ENCODE measurements at places on chromosomes 12 and 14. TPM values are rescaled to one million over a fixed set of nuclear protein-coding genes. Genes with fewer than 3 reads are reported as not detected.

DNA sequence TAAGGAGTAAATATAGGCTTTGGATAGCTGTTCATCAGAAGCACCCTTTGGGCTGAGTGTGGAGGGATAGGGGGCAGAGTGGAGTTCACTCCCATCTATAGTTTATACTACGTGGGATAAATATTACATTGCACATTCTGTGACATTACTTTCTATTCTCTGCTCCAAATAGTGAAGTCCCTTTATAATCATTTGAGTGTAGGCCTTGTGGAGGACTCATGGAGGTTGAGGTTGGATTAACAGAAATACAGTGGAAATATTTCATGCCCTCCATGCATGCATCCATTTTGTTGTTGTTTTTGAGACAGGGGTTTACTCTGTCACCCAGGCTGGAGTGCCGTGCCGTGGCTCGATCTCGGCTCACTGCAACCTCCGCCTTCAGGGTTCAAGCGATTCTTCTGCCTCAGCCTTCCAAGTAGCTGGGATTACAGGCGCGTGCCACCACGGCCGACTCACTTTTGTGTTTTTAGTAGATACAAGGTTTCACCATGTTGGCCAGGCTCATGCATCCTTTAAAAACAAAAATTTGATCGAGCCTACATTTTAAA is 1.4 kb downstream of the CHPT1 start:
- DNase-seq = no peak

GRCh38 chr12:27213830-27214787 is 30.0 kb upstream of the STK38L start:
- DNase-seq = peak; percentile 72

DNA sequence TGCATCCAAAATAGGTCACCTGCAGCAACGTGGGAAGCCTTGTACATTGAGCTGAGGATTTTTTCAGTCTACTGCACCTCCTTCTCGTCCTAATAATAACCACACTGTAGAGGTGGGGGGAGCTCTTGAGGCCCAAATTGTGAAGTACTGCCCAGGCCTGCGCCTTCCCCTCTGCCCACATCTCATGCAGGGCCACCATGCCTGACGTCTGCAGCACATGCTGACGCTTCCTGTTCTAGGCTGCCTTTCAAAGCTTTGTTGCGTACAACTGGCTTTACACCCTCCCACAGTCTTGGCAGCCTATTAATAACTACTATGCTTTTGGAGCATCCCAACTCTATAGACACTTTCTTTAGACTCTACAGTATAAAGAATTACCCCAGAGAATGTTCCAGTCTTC is 26.5 kb upstream of the TTC7B start:
- DNase-seq = peak; percentile 35

DNA sequence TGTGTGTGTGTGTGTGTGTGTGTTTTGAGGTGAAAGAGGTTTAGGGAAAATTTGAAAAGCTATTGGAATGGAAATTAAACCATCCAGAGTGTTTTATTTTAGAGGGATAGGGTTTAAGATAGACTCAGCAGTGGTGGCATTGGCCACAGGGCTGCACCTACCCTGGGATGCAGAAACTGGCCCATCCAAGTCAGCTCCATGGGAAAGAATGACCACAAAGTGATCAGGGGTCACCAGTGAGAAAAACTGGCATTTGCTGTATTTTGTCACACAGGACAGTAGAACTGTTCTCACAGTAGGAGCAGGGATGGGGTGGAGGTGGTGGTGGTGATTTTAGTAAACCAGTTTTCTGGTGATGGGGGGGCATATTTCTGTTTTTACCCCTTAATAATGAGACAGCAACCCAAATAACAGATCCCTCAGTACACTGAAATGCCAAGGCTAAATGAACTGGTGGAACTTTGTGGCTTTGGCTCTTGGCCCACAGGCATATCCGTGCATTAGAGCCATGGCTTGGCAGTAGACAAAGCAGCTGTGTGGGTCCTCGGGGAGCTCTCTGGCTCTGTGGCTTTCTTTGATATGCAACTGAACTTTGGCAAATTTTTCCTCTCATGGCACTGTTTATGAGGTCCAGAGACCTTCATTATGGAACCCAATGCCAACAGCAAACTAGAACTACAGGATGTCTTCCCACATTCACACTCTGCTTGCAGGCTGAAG is 348.3 kb downstream of the ZFP36L1 start:
- DNase-seq = peak; percentile 72

GRCh38 chr12:110791589-110791988 is 48.9 kb upstream of the PPP1CC start:
- no peak for DNase-seq

DNA sequence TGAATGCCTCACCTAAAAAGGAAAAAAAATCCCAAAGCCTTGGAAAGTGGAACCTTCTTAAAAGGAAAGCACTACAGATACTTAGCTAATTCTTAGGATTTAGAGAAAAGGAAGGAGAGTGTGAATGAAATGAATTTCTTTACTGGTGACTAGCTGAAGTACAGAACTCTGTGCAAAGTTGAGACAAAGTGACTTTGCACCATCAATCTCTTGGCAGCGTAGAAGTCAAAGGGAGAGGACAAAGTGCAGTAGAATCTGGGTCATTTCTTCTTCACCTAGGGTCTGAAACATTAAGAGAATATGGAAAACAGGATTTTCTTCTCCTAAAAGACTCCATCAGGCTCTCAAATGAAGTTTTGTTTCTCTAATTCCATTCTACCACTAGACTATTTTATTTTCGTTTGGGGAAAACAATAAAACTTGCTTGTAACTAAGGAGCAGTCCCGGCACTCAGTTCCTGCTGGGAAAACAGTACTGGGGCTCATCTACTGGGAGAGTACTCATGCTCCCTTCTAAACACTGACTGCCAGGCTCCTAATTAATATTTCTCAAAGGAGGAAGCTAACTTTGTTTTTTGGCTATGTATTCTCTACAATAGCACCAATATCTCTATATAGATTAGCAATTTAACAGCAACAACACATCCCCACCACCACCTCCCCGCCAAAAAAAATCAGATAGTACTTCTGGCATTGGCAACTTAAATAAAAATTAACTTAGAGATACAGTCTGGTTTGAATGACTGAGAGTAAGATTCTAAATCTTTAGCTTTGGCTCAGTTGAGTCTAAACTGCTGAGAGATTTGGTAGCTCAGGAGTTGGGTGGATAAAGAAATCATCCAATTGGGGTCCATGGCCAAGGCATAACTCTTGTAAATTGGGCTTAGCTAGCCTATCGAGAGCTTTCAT is 110.7 kb downstream of the SLC15A5 start:
- peak; percentile 46 for DNase-seq

DNA sequence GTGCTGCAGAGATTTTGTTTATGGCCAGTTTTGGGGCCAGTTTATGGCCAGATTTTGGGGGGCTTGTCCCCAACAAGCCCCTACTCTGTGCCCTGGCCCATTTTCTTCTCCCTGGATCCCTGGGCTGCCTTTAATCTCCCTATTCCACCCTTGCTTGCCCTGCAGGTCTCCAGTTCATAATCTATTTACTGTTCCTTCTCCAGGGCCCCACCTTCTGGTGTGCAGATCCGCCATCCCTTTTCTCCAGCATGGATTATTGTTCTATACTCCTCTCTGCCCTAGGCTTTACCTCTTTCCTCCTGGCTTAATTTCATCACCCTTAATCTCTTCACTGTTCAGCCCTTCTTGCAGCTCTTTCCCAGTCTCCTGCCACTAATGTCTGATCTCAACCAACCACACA is 26.0 kb upstream of the NUDT4 start:
- no peak for DNase-seq

The KRT6C gene
- total RNA-seq = not detected

The APOLD1 gene
- 1.5 TPM for total RNA-seq

The COQ6 gene
- 20.8 TPM for total RNA-seq

The MYH6 gene
- not detected for total RNA-seq

The OVCH1 gene
- not detected for total RNA-seq
